ENCODE measurements at places on chromosomes 7 and 10. TPM values are rescaled to one million over a fixed set of nuclear protein-coding genes. Genes with fewer than 3 reads are reported as not detected.

TMEM270 gene
- not detected for total RNA-seq

IDI2 gene
- not detected for total RNA-seq

CPXM2 gene
- 114 TPM for total RNA-seq

TRDMT1 gene
- total RNA-seq = 5.2 TPM

MYL7 gene
- total RNA-seq = not detected

EIF5AL1 gene
- total RNA-seq = 0.13 TPM

GPER1 gene
- 3.2 TPM for total RNA-seq

CFTR gene
- not detected for total RNA-seq

SFTPA1 gene
- not detected for total RNA-seq

All from smooth muscle cell of the pulmonary artery (primary cell).